ENCODE measurements at places on chromosomes 1 and 21.
A peak's percentile ranks its signal among the peaks of the same experiment; 100 is the strongest.

DNA sequence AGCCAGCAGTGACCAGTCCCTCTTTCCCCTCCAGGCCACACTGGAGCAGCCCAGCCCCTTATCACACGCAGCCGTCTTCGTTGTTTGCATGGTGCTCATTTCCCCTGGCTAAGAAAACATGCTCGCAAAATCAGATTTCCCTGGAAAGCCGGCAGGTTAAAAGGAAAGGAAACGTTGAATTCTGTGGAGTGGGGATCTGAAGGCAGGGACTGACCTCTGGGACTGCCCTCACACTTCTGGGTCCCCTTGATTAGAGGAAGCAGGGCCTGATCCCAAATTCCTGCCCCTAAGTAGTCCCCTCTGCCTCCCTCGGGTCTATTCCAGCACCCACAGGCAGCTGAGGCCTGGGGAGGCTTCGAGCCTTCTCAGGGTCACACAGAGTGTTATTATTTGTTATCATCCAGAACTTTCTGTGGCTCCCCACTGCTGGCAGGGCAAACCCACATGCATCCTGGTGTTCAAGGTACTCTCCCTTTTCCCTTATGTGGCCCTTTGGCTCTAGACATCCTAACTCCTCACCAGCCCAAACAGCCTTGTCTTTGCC lies 125.2 kb upstream of the ZBTB40 start:
- DNase-seq = no peak

DNA sequence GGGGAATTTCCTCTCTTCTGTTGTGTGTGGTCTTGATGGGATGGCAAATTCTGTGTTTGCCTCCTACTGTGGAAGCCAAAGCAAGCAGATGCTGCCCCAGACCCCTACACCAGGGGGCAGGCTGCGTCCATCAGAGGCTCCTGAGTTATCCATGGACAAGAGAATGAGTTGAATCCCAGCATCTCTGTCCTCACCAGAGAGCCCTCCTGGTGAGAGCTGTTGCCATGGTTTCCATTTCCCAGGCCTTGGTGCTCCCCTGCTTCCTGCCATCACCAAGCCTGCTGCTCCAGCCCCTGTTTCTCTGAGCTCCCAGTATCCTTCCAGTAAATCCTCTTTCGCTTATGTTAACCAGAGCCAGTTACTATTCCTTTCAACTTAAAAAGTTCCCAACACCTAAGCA lies 20.4 kb upstream of the GNG12 start:
- peak; percentile 98 for DNase-seq

DNA sequence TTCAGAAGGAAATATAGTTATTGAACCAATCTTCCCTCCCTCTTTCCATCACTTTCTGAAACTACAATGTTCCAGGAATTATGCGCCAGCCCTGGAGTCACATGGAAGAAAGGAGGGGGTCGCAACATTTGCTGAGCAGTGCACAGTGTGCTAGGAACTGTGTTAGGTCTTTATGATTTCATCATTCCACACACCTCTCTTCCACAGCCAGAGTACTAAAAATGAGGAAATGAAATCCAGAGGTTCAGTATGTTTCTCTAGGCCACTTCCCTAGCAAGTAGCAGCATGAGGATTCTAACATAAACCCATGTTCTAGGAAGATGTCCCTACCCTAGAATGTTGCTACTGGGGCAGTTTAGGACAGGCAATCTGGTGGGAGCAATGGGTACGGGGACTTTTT lies 158.1 kb downstream of the SLC45A1 start:
- DNase-seq = no peak

GRCh38 chr1:60262701-60263100 lies 189.1 kb upstream of the C1orf87 start:
- DNase-seq = no peak

DNA sequence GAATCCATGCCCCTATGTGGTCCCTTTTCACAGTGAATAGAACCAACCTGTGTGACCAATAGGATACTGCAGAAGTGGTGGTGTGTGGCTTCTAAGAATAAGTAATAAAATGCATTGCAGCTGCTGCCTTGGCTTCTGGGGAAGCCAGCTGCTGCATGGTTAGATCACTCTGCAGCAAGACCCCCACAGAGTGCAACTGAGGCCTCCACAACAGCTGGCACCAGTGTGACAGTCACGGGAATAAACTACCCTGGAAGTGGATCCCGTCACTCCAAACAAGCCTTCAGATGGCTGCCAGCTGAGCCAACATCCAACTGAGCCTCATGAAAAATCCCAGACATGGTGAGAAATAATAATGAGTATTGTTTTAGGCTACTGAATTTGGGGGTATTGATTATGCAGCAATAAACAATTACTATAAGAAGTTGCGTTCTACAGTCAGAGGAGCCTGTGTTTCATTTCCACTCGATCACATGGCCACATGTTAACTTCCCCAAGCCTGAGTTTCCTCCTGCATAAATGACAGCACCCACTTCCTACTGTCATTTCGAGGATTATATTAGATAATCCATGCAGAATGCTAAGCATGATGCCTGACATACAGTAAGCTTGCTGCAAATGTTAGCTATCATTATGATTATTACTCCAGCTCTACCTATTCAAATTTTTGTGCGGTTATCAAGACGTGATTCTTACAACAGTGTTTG lies 20.8 kb upstream of the COG2 start:
- DNase-seq = no peak

GRCh38 chr1:81439046-81439823 lies 361.5 kb upstream of the ADGRL2 start:
- DNase-seq = no peak

DNA sequence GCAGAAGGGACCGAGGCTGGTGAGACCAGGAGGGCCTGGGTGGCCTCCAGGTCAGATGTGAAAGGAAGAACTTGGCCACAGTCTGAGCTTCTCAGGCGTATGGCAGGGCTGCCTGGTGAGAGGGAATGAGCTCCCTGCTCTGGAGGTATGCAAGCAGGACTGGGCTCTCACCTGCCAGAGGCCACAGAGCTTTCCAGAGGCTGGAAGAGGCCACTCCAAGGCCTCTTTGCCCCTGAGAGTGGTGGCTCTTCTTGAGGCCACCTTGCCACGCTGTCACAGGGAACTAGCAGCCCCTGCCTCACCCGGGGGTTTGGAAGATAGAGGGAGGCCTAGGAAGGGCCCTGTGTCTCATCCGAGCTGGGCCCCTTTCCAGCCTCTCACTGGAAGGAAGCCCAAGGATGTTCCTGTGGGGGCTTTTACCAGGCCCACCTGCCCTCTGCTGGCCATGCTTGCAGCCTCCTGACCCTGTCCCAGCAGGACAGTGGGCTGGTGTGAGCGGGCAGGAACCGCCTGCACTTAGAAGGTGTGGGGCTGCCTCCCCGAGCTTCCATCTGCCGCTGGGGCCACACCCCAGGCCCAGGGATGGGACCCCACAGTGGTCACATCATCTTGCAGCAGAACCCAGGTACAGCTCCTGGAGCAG lies 10.0 kb downstream of the PCSK9 start:
- DNase-seq = no peak

DNA sequence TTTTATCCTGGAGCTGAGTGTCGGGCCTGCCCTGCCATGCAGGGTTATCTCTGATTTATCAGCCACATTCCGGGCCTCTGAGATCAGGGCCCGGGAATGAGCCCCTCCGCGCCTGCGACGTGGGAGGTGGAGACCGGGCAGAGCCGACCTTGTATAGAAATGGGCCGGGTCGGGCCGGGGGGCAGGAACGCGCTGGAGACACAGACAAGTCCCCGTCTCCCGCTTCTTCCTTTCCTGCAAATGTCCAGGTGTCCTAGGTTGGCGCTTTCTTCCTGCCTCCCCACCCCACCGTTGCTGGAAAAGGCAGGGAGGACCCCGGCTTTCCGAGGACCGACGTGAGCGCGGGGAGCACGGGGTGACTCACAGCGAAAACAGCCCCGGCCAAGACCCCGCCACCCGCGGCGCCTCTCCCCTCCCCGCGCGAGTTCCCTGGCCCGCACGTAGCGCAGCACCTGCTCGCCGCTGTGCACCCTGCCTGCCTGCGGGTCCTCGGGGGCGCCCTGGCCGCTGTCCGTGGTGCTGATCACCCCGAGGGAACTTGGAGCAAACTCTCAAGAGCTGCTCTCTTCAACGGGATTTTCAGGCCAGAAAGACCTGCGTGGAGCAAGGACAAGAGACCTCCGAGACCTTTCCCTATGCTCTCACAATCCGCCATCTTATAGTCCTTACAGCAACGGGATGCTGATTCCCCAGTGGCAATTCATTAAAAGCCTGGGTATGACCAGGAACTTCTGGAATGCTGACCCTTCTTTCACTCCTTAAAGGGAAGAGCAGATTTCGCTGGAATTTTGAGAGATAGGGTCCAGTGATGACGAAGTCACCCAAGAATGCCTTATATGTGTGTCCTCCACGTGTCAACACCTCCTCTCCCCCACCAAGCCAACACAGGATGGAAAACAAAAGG lies 475 bp upstream of the NPPB start:
- peak; percentile 51 for DNase-seq

GRCh38 chr1:89603651-89604413 lies 29.1 kb upstream of the LRRC8C start:
- DNase-seq = no peak

DNA sequence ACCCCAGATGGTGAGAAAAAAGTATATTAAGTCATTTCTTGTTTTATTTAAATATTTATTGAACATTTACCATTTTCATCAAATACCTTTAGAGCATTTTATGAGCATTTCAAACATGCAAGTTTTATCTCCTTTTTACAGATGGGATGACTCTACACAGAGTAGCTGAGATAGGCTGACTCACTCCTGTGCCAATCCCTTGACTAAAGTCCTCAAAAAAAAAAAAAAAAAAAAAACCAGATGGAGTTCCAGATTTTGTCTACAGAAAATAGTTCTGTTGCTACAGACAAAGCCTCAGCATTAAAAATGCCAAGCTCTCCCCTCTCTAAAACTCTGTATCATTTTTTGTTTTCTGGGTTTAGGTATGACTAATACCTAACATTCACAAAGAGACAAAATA lies 303.0 kb upstream of the PLD5 start:
- DNase-seq = no peak

GRCh38 chr21:44897326-44898010 lies 23.2 kb downstream of the ITGB2 start:
- peak; percentile 61 for DNase-seq

GRCh38 chr1:116218922-116219321 lies 107.7 kb downstream of the MAB21L3 start:
- DNase-seq = no peak

- no peak for DNase-seq
Measured at GRCh38 chr1:75838079-75838478, 41.4 kb downstream of the MSH4 start.

GRCh38 chr1:156797212-156797871 lies 19.3 kb downstream of the SH2D2A start:
- peak; percentile 68 for DNase-seq

DNA sequence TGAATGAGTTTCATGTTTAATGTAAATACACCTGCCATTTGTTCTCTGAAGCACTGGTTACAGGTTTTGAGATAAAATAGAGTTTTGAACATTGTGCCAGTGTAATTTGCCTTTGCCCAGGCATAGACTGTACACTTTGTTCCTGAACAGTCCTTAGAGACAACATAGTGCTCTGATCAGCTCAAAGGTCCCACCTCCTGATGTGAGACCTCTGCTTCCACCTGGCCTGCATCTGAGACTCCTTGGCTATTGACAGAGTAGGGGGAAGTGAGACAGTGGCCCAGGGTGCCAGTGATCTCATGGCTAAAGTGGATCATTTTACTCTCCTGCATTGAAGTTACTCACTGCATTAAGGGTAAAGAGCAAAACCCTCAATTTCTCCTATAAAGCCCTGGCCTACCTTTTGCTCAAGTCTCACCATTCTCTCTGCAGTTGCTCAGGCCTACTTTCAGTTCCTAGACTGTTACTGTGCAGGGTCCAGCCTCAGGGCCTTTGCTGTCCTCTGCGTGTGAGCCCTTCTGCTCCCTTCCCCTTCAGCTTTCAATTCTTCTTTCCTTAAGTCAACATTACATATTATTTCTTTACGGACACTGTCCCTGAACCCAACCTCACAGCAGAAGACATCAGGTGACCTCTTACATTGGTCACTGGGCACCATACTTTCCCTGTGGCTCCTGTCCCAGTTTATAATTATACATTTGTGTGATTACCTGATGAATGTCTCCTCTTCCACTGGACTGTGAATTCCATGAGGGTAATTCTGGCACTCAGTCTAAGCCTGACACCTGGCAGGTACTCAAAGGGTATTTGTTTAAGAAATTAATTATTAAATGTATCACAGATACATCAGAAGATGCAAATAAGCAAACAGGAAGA lies 142.9 kb downstream of the ROR1 start:
- DNase-seq = no peak

- DNase-seq = no peak
Measured at GRCh38 chr1:109781806-109782205, 18.1 kb upstream of the EPS8L3 start.

DNA sequence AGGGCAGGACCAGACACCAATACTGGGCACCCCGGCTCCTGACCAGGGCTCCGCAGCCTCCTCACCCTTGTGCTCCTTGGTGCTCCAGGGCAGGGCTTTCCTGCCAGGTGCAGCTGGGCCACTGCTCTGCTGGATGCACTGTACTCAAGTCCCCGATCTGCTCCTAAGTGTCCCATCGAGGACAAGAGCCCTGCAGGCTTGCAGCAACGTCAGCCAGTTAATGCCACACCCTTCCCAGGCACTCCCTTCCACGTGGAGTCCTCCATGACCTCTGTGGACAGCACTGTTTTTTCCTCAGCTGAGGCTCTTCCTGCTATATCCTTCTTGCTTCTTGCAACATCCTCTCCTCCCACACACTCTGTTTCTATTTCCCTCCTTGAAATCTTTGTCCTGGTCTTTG lies 94.0 kb upstream of the NGF start:
- DNase-seq = no peak

- no peak for DNase-seq
Measured at GRCh38 chr1:168811176-168811575, 82.2 kb upstream of the DPT start.

GRCh38 chr1:85933961-85934360 lies 222.6 kb downstream of the COL24A1 start:
- DNase-seq = no peak

- no peak for DNase-seq
Measured at GRCh38 chr21:38858026-38858811, 52.5 kb downstream of the ETS2 start.

DNA sequence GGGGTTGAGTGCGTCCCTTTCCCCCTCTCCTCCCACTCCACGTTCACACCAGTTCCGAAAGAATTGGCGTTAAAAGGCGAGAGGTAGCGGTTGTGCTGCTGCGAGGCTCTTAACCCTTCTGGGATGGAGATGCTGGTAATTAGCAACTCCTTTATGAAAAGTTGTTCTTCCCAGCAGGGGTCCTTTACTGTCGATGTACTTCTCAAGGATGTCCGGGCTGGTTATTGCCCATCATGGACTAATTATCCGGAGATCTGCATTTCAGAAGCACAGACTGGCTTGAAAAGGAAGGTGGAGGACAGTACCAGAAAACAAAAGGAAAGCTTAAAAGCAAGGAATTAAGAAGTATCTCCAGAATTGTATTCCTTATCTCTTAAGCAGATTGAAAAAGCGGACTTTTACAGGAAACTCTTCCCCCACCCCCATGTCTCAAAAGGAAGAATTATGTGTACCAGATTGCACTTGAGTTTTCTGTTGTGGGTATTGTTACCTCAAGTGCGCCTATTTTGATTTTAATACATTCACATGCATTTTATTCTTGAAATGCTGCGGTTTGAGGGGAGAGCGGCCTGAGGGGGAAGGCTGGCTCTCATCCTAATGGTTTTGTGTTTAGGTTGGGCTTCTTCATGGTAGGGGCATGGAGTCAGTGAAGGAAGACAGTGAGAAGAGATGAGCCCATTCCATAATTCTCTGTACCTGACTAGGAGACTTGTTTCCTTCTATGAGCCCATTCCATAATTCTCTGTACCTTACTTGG lies 1.5 kb downstream of the AK4 start:
- peak; percentile 93 for DNase-seq

All from NT2/D1 (cell line).